ENCODE measurements at places on chromosomes 1 and 21.

DNA sequence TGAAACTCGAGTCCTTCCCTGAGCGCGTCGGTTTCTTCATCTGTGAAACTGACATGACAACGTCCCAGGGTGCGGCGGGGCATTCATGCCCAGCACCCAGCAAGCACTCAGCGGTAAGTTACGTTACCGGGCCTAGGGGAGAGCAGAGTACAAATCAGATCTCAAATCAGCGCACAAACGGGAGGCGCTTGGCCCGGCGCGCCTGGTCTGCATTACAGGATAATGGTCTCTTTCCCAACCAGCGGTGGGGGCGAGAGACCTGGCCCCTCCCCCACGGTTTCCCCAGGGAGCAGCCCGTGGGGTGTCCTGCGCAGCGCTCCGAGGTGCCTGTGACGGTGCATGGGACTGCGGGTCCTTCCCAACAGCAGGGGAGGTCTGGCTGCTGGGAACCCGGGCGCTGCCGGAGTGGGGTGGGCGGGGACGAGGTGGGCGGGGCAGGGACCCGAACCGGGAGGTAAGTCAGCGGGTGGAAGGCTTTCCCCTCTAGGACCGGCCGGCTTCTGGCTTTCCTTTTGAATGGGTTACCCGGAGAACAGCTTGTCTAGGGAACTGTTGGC, 1.0 kb downstream of the TMEM51 start:
- DNase-seq: peak; percentile 15

- no peak for DNase-seq
Measured at GRCh38 chr1:117030271-117030877, 28.8 kb downstream of the CD101 start.

- no peak for DNase-seq
Measured at GRCh38 chr1:94009304-94009703, 100.1 kb upstream of the GCLM start.

GRCh38 chr1:38029685-38030511, 16.7 kb downstream of the POU3F1 start:
- DNase-seq: peak; percentile 82

- peak; percentile 92 for DNase-seq
Measured at GRCh38 chr1:30756545-30757351, 826 bp downstream of the LAPTM5 start.

Measured in GM23248 (cell line).